HCEC 1CT (cell line): ENCODE measurements at places on chromosomes 2 and 18.

- no peak for DNase-seq
Observed at GRCh38 chr2:44935729-44936098, 5.8 kb upstream of the SIX3 start.

- DNase-seq, result no peak
Observed at GRCh38 chr2:147231081-147231480, 613.7 kb upstream of the ACVR2A start.

DNA sequence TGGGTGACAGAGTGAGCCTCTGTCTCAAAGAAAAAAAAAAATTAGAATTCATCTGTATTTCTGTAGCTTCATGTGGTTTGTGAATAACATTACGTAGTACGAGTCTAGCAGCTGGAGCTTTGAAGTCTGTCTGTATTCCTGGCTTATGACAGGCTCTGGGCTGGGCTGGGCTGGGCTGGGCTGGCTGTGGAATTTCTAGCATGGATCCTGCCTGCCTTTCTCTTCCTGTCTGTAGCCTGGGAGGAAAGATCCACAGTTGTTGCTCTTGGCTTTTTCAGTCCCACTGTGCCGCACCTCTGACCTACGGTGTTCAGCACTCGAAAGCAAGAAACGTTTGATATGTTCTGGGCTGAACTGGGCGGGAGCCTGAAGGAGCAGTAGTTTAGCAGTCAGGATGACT is 55.4 kb downstream of the BOLA3 start:
- no peak for DNase-seq

DNA sequence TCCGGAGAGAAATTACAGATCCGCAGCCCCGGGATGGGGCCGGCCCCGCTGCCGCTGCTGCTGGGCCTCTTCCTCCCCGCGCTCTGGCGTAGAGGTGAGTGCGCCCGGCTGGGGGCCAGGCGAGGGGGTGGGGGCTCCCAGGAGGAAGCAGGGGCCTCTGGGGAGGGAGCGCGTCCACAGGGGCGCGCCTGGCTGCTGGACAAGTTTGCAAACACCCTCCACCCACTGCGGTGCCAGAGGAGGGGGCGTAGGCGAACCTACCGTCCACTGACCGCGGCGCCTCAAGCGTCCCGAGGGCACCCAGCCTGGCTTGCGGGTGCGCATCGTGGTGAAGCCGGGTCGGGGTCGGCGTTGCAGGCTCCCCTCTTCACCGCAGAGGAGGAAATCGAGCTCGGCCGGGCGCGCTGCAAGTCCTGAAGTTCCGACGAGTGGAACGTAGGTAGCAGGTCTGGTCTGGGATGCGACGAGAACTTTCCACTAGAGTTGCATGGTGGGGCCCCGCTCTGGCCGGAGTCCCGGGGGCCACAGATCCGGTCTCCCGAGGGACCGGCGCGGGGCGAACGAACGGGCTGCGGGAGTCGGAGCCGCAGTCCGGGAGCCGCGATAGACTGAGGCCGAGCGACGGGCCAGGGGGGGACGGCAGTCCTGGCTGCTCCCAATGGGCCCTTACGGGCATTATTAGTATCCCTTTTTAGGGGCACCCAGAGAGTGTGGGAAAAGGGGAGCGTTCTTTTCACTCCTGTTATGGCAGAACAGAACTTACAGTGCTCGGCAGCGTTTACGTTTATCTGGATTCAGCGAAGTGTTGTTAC is 502 bp downstream of the MERTK start:
- DNase-seq, result no peak

DNA sequence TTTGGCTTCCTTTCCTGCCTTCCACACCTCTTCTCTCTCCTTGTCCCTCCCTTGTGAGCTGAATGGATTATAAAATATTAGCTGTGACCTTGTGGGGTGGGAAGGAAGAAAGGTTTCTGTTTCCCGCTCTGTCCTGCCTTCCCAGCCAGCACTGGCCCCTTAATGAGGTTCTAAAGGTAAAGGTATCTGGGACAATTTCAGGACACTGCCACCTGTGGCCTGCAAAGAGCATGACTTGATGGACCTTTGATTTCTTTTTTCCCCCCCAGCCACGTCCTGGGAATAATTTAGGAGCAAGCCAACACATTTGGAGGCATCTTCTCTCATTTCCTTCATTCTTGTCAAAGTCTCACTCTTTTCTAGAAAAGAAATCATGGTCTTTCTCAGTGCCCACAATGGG is 246.7 kb upstream of the EPAS1 start:
- DNase-seq, result no peak

DNA sequence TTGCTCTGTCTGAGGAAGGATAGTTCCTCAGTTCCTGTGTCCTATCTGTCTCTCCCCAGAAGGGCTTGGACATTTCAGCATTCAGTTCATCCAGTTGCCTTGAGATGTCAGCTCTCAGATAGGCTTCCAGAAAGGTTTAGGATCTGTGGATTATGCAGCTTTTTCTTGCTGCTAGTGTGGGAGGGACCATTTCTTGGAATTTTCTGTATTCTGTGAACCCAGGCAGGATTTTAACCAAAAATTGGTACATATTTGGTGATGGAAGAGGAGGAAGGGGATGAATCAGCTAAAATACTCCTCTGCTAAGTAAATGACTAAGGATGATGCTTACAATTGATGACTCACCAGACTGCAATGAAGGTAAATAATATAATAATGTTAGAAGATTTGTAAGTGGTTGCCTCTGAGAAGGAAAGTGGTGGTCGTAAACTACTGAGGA is 58.6 kb upstream of the DOCK10 start:
- DNase-seq, result peak; percentile 99
